HS-5 (cell line): ENCODE measurements at places on chromosomes 2 and 18.
A peak's percentile ranks its signal among the peaks of the same experiment; 100 is the strongest.

DNA sequence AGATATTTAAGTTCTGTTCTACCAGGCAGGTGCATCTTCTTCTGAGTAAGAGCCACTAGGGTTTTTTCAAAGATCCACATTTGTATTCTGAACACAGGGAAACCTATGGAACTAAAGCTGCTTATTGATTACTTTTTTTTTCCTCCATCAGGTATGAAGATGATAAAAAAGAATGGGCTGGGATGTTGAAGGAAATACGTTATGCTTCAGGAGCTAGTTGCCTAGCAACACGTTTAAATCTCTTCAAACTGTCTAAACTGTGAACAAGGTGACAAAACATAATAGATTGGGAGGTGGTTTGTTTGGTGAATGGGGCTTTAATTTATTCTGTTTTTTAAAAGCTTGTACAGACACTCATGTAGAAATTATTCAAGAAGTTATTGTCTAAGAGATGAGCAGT is 15.9 kb downstream of the KLHL41 start:
- no peak for DNase-seq

GRCh38 chr2:234181121-234181520 is 130.6 kb downstream of the SPP2 start:
- DNase-seq, result no peak

- DNase-seq, result peak; percentile 59
Measured at GRCh38 chr2:30711646-30712085, 95.6 kb downstream of the CAPN13 start.

- DNase-seq, result peak; percentile 97
Measured at GRCh38 chr2:84946204-84947009, 24.6 kb upstream of the KCMF1 start.

GRCh38 chr2:16126517-16127275 is 186.3 kb downstream of the MYCN start:
- DNase-seq, result no peak

DNA sequence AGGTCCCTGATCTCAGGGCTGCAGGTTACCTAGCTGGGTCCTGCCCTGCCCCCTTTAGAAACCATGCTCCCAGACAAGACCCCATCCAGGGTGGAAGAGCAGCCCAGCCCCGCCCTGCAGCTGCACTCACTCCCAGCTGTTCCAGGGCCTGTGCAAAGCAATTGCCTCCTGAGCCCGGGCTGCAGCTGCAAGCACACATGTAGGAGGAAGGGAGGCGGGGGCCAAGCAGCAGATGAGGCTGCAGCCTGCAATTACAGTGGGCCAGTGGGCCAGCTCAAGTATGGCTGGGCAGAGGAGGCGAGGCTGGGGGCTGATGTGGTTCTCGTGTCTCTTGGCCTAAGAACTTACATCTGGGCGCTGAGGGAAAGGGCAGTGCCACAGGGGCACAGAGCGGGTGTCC is 65.4 kb upstream of the TUBA3E start:
- no peak for DNase-seq

DNA sequence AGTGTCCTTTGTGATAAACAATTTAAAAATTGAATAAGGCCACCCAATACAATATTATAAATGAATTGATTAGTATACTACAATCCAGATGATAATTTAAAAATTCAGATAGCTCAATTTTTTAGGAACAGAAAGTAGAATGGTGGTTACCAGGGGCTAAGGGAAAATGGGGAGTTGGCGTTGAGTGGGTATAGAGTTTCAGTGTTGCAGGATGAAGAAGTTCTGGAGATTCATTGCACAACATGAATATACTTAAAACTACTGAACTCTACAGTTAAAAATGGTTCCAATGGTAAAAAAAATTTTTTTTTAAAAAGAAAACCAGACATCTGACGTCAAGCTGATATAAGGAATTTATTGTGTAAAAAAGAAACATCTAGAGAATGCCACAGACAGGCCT is 20.9 kb downstream of the SLC39A6 start:
- no peak for DNase-seq

DNA sequence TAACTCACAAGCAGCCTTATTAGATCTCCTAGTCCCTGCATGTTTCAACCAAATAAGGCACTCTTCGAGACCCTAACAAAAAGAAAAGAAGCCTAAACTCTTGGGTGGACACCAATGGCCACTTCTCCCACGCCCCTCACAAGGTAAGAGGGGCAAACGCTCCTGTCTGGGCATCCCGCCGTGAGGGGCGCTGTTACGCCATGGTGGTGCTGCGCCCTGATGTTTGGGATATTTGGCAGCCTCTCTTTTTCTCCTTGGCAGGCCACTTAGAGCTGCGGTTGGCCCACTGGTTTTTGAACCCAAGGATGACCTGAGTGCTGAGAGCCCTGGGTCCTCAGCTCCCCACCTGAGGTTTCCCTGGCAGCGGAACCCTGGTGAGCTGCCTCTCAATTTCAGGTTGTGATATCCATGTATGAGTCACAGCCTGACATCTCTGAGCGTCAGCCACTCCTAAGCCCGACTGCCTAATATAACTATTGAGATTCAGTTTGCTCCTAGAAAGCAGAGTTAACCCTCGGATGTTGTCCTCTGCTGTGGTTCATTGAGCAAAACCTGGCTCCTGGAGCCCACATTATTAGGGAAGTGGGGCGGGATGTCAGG is 103.3 kb downstream of the COL6A3 start:
- DNase-seq, result no peak

DNA sequence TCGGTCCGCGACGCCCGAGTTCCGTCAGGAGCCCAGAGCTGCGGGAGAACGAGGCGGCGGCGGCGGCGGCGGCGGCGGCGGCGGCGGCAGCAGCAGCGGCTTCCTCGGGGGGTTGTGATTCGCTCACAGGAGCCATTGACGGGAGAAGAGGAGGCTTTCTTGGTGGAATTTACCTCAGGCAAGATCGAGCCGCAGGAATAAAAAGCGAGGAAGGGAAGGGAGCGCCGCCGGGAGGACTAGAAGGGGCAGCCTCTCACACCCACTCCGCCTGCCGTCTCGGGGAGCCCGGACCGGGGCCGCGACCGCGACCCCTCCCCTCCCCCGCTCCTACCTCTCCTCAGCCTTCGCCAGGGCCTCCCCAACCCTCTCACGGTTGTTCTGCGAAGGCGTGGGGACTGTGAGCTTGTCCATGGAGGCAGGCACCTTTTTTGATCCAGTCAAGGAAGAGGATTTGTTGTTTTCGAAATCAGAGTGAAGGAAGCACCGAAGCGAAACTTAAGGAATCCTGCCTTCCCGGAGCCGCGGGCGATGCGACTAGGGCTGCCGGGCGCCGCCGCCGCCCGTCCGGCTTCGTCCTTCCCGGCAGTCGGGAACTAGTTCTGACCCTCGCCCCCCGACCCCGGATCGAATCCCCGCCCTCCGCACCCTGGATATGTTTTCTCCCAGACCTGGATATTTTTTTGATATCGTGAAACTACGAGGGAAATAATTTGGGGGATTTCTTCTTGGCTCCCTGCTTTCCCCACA is 506 bp downstream of the BMPR2 start:
- peak; percentile 31 for DNase-seq

- no peak for DNase-seq
Measured at GRCh38 chr2:161418275-161418714, 2.2 kb downstream of the TBR1 start.

GRCh38 chr2:197181491-197181890 is 129.1 kb downstream of the ANKRD44 start:
- DNase-seq, result peak; percentile 33

DNA sequence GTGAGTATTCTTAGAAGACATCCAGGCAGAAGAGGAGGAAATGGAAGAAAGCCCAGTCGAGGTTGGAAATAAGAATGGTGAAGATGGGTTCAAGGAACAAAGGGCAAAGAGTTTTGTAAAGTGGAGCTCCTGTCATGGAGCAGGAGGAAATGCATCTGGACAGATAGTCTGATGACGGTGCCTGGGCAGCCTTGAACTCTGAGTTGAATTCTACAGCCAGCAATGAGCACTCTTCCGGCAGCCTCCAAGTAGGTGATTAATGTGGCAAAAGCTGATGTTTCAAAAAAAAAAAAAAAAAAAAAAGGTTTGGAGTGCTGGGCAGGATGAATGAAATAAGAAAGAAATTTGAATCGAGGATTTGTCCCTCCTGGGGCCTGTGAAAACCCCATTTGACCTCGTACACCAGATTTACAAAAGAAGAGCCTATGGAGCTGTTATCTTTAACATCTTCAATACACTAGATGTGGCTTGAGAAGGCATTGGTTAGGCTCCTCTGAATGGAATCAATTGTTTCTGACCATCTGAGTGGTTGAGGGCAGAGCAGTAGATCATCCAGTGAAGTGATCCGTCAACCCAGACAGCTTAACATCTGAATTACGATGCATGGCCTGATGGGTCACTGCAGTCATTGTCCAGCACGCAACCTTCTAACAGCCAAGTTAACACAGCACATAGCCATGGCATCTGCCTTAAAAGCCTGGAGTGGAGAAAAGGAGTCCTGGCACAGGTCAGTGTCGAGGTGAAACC is 449.7 kb downstream of the TXNL1 start:
- no peak for DNase-seq

DNA sequence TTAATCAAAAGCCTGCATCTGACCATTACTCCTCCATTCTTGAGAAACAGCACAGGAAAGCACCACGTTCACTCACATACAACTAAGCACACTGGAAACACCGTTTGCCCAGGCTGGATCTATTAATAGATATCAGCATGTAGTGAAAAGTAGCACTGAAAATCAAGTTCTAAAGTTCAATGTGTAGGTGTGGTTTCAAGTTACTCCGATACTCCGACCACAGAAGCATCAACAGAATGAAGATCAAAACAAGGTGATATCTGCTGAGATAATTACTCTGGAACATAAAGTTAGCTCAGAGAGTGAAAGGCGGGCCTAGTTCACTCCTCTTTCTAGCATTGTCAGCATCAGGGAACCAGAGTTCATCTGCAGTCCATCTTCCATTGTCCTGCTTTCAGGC is 1367.4 kb upstream of the ACVR2A start:
- no peak for DNase-seq

DNA sequence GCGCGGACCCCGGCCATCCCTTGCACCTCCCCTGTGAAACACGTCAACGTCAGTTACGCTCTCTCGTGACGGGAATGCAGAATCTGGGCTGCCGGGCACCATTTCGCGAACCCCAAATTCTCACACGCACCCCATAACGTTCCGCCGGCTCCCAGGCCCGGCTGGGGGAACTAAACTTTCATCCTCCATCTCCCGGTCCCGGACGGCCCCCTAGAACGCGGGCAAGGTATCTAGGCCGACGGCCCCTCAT is 544 bp downstream of the DNAJC27 start:
- peak; percentile 6 for DNase-seq

DNA sequence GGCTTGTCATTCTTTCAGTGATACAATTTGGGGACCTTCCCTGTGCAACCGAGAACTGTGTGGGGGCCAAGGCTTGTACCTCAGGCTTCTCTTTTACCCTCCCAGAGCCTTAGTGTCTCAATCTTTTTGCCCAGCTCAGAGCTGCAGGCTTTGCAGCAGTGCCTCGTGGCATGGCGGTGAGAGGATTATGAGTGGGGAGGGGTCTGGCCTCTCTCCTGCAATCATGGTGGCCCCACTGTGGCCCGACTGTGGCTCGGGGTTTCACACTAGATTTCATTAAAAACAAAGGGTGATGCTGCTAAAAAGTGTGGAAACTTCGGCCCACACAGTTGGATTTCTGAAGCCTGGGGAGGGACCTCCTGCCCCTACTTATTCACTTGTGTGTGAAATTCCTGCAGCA is 75.5 kb downstream of the CAPN13 start:
- DNase-seq, result no peak

GRCh38 chr2:42796427-42797248 is 4.3 kb upstream of the HAAO start:
- no peak for DNase-seq

DNA sequence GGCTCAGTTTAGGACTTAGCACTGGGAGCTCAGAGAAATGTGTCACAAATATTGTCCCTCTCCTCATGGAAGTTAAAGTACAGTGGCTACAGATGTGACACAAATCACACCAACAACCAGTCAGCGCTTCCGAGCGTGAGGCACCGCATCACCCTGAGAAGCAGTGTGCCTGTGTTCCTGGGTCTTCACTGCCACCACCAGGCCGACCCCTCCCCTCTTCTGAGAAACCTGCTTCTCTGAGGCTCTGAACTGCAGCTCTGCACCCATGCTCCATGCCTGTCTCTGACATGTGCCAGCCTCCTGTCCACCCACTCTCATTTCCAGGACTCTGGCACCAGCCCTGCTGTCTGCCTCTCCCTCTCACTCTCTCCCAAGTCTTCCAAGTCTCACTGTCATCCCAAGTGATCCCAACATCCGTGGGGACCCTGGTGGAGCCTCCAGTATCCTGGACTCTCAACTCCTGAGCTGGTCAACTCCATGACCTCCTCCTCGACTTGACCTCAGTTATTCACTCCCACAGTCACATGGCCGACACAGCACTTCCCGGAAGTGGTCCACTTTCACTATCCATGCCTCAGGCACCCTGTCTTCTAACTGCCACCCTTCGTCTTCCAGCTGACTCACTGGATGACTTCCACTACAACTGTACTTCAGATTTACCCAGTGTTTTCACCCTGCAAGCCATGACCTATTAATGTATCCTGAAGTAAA is 73.5 kb downstream of the FBXO15 start:
- DNase-seq, result no peak

DNA sequence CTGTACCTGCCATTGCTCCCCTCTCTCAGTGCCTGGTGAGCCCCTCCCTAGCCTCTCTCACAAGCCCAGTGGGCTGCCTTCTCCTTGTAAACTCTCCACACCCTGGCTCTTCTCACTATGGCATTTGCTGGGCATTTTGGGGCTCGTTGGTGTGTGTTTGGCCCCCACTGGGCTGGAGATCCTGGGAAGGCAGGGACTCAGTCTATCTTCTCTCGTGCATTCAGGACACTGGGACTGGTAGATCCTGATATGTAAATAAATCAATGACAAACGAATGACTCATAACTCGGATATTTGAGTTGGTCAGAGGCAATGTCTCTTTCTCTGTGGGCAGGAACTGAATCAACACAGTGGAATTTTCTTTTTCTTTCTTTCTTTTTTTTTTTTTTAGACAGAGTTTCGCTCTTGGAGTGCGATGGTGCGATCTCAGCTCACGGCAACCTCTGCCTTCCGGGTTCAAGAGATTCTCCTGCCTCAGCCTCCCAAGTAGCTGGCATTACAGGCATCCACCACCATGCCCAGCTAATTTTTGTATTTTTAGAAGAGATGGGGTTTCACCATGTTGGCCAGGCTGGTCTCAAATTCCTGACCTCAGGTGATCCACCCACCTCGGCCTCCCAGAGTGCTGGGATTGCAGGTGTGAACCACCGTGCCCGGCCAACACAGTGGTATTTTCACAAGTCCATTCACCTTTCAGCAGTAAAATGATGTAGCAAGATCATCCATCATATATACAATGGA is 144.6 kb upstream of the SPRED2 start:
- peak; percentile 89 for DNase-seq

GRCh38 chr2:101007415-101008345 is 5.6 kb downstream of the RPL31 start:
- no peak for DNase-seq

- DNase-seq, result no peak
Measured at GRCh38 chr2:127559454-127559853, 24.0 kb downstream of the MYO7B start.

GRCh38 chr2:236706288-236706687 is 136.7 kb downstream of the ACKR3 start:
- DNase-seq, result no peak

- no peak for DNase-seq
Measured at GRCh38 chr2:229896857-229897256, 25.0 kb downstream of the TRIP12 start.
